ENCODE measurements at places on chromosomes 12 and 14.

GRCh38 chr14:70891737-70892136, 15.5 kb upstream of the PCNX1 start:
- DNase-seq = no peak

DNA sequence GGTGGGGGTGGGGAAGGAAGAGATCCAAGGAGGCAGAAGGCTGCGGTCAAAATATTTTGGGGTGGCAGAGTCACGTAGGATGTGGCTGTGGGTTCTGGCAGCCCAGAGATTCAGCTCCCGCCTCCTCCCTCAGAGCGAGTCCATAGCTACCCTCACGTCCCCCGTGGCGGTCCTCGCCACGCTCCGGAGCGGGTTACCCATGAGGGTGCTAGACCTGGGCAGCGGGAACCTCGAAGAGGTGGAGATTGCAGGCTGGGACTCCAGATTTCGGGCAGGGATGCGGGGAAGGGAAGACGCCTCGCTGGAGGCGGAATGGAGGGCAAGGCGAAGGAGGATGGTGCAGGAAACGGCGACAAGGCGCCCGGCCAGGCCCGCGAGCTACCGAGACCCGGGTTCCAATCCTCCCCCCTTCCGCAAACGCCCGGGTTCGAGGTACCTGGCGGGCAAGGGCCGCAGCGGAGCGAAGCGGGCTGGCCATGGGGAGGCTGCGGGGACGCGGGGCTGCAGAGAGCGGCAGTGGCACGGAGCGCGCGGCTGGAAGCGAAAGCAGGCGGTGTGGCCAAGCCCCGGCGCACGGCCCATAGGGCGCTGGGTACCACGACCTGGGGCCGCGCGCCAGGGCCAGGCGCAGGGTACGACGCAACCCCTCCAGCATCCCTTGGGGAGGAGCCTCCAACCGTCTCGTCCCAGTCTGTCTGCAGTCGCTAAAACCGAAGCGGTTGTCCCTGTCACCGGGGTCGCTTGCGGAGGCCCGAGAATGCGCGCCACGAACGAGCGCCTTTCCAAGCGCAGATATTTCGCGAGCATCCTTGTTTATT, 46.2 kb downstream of the BCAT1 start:
- no peak for DNase-seq

DNA sequence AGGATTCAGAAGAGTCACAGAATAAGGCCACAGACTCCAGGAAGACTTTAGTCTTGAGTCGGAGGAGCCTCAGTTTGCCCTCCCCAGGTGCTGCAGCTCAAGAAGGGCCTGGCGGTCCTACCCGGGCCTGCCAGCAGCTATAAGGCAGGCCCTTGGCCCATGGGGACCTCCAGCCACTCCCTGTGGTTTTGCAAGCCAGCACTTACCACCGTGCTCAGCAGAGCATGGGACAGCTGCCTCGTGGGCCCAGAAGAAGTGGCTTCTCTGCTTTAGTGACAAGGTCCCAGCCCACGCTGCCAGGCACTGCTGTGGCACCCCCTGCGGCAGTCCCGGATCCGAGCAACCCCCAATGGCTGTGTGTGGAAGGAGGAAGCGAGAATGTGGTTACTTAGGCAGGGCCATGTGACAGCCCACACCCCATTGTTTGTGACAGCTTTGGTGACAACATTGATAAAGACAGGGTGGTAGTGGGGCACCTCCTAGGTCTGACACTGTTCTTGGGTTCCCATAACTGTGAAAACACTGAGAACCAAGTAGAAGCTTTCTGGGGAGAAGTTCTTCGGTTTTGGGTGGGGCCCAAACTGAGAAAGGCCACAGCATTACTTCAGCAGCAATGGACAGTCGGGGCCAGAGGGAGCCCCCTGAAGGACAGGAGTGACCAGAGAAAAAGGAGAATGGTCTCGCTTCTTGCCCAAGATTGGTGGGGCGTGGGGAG, at the start of gene SELPLG:
Gene SELPLG, minus strand, starts transcription at position 361 of the 715 bp plus-strand sequence. CDS start 9,587 bp downstream, outside the sequence.
- no peak for DNase-seq

GRCh38 chr12:31037931-31038330, 35.7 kb upstream of the DDX11 start:
- DNase-seq = no peak

DNA sequence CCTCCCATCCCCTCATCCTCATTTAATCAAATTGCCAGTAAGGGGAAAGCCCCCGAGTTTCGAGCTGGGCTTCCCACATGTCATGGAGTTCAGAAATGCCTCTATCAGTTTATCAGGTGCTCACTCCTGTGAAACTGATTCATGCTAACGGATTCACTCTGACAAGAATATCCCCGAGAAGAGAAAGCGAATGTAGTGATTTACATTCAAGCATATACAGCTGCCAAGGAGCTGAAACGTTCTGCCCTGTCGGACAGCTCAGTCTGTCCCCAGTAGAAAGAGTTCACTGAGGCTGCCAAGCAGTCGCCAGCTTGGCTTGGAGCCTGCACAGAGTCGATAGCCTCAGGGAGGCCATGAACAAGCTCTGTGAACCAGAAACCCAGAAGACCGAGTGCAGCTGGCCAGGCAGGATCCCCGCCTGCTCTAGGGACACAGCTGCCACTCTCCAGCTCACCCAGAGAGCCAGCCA, 88.4 kb downstream of the TMCC3 start:
- no peak for DNase-seq

DNA sequence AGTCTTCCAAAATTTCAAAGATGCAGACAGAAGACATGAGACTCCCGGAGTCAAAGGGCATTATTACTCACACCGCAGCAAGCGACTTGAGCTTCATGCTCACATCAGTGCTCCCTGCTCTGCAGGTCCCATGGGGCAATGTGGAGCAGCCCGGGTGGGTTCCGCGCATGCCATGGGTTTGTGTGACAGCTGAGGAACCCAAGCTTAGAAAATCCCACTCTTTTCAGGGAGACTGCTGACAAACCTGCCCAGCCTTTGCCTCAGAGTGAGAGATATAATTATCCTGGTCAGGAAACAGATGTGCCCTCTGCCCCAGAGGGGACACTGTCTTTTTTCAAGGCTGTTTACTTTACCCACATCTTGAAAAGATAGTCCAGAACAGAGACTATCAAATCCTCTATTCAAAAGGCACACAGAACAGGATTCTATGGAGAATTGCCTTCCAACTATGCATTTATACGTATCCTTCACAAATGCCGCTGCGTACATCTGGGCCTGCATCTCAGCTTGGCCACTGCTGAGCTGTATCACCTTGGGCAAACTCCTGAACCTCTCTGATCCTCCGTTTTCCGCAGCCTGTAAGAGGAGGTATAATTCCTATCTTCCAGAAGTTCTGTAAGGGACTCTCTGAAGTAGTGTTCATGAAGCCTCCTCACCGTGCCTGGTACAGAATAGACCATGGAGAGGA, 16.0 kb downstream of the C14orf132 start:
- no peak for DNase-seq

GRCh38 chr12:23831739-23832138, 117.7 kb downstream of the SOX5 start:
- DNase-seq = no peak

DNA sequence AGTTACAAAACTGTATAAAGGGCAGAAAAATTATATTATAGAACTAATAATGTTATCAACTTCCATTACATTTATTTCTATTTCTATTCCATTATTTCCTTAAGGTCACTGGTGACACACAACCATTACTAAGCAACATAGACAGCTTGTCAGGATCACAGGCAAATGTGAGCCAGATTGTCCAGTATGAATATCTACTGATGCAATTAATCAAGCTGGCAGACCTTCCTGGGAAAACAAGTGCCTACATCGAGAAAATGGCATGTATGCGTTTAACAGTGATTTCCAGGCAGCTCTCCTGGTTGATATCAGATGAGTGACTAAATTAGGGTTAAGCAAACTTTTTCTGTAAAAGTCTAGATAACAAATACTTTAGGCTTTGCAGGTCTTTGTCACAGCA, 36.9 kb upstream of the TSPAN8 start:
- no peak for DNase-seq

DNA sequence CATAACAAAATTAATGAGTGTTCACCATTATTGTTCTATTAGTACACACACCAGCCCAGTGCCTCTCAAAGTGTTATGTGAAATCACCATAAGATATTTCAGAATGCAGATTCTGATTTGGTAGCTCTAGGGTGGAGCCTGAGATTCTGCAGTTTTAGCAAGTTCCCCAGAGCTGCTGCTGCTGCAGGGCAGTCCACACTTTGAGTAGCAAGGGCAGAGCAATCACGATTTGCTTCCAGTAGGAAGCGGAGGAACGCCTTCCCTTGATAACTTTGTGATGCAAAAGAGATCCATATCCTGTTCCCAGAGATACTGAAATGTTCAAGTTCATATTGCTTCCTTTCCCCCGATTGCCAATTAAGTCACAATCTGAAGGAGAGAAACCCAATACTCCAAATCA, 57.9 kb downstream of the SLC17A8 start:
- no peak for DNase-seq

DNA sequence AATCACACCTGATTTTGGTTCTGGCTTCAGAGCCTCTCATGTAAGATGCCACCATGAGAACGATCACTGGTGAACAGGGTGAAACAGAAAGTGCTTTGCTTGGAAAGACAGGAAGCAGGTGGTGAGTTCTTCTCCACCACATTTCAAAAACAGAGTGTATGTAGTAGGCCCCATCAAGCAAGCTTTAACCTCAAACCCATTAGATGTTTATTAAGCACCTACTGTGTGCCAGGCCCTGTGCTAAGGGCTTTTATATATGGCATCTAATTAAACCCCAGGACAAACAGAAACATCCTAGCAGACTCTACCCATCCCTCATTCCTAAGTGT, 47.8 kb upstream of the MED13L start:
- no peak for DNase-seq

DNA sequence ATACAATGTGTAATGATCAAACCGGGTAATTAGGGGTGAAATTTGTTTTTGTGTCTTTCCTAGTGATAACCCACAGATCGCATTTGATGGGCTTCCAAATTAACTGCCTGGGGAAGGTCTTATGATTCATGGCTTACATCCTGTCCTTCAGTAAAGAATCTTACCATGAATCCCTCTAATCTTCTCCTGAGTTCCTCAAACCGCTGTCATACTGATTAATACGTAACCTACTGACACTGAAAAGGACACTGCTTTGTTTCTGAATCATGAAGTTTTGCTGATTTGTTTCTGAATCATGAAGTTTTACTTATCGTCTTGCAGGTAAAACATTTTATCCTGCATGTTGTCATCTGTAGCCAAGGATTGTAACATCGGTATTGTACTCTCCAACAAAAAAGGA, 52.0 kb upstream of the CRY1 start:
- no peak for DNase-seq

- no peak for DNase-seq
These were observed 73.9 kb upstream of the PAWR start for GRCh38 chr12:79764641-79765040.

DNA sequence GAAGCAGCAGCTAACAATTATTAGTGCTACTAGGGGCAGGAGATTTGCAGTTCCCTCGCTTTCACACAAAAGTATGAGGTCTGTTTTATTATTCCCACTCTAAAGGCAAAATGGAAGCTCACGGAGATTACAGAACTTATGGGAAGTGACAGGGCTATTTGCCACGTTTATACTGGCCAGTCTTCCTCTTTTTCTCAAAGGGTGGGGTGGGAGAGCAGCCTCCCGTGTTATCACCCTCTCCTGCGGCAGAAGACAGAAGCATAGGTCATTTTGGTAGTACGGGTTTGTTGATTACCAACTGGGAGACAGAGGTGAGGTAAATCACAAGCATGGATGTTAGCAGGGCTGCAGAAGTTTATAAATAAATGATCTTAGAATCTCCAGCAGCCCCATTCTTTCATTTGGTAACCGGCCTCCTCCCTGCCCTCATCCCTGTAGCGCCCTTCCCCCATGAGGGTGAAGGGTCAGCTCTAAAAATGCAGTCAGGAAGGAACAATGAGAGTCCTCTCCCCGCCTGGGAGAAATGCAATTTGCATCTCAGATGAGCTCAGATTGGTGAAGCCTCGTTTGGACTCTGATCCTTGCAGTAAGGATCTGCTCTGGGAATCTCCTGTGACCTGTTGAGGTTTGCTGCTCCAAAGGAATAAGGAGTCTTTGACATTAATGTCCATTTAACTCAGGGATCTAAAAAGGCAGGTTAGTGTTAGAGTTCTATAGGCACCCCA, 44.7 kb upstream of the SINHCAF start:
- no peak for DNase-seq

DNA sequence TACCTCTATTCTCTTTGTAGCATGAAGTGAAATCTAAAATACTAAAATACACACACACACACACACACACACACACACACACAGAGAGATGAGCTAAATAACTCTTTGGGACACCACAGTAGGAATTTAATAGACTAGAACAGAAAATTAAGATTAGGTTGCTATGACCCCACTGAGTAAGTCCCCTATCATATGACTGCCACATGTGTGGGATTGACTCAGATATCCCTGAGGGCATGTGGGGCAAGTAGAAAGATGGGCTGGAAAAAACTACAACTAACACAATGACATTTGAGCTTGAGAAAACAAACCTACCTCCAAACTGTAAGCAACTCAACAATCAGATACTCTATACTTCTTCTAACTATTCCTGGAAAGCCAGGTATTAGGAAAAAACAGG, 27.0 kb downstream of the SLC25A21 start:
- DNase-seq = no peak

DNA sequence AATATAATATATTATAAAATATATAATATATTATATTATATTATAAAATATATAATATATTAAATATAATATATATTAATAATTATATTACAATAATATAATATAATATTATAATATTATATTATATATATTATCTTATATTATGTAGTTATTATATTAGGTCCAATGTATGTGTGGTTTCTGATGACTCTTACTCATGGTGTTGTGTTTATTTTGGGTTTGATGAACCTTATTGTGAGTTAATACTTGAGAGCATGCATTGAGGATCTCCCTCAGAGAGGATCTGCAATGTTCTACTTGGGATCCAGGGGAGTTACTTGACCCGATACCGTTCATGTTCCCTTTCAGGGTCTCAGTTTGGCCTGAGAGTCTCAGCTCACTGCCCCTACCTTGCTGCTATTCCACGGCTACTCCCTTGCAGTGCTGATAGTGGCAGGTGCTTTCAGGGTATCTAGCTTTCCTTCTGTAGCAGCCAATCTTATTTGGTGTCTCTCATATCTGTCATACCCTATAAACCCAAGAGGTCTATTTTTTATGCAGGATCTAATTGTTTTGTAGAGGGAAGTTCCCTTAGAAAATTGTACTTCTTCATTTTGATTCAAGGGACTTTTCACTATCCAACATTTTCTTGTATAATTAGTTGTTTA, 89.1 kb upstream of the ZDHHC17 start:
- no peak for DNase-seq

DNA sequence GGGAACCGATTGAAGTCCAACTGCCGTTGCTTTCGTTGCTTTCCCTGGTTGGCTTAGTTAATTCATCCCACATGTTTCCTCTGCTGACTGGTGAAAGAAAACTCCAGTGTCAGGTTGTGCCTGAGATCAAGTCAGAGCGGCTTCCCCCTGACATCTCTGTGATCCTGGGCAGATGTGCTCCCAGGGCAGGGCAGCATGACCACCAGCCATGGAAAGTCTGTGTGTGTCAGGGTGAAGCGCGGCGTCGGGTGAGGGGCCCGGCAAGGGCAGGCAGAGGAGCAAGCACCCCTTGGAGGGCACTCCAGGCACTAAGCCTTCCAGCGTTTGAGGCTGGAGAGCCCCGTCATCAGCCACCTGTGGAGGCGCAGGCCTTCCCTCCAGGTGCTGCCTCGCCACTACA, 54.5 kb upstream of the IGF1 start:
- DNase-seq = no peak
